Head of caudate nucleus (tissue), 42 donors: ENCODE measurements at places on chromosomes 5 and 9.
A peak's percentile ranks its signal among the peaks of the same experiment; 100 is the strongest.

DNA sequence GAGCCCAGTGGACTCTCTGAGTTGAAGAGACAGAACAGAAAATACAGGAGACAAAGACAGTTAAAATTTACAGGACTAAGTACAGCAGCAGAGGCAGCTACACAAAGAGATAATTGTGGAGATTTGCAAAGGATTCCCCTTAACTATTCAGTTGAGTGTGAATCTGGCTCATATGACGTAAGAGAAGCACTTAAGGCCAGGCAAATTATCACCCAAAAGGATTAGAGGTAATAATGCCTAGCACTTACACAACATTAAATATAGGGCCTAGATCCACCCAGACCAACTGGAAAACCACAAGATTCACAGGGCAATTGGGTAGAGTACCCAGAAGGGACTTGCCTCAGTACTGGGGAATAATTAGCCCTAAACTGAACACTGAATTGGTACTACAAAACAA lies 41.3 kb downstream of the ADAMTS6 start:
- DNase-seq, result no peak

GRCh38 chr9:4936823-4937222 lies 48.2 kb upstream of the JAK2 start:
- DNase-seq, result no peak

- peak; percentile 56 for DNase-seq
These were observed 23.6 kb downstream of the OLFML2A start for GRCh38 chr9:124800306-124801259.

DNA sequence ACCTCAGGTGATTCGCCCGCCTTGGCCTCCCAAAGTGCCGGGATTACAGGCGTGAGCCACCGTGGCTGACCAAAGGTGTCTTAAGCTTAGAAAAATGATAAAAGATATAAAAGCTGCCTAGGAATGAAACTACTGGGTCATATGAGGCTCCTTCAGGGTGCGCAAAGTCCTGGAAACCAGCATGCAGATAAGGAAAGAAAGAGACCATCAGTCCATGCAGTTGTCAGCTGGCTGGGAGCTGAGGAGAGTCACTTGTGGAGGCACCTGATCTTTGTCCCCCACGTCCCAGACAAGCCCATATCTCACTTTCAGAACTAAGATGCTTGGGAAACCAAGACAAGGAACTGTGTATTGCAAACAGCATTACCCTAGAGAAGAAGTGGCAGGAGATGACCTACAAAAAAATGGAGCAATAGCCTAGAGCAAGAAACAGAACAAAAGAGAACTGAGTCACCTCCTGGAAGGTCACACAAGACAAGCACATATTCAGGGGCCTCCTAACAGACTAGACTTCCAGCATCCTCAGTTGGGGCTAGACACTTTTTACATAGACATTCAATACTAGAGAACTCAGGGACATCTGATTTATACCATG lies 2.8 kb upstream of the CCDC125 start:
- DNase-seq, result no peak

DNA sequence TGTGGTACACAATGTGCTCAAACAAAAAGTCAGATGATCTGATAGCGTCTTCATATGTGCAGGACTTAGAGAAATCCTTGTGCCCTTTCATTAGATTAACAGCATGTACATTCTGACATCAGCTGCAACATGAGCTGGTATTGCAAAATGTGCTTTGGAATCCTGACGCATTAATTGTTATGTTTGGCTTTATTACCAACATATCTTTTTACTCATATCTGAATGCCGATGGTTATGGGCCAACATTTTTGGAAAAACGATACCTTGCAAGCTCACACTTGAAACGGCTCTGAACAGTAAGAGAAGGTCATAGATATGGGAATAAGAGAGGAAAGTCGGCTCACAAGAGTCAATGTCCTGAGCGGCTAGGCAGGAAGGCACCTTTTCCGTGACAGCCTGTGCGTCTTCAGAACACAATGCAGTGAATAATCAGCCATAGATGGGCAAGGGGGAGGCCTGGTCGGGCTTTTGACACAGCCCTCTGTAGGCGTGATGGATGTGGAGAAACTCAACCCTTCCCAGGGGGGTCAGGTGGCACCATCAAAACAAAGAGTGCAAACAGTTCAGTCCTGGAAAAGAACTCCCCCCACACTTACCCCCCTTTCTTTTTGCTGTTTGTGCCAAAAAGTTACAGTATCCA lies 36.4 kb upstream of the GAS1 start:
- DNase-seq, result peak; percentile 7

DNA sequence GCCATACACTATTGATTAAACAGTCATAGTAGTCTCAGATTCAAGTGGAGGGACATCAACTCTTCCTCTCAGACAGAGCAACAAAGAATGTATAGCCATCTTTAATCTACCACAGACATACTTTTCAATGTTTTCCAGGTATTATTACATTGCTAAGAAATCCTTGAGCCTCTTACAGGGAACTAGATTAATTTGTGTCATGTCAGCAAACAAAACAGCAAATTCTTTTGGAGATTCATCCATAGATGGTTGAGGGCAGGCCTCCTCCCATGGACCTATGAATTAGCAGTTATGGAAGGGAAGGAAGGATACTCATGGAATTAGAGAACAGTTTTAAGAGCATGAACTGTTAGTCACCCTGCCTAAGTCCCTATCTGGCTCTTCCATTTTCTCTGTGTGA lies 47.8 kb upstream of the ARRDC3 start:
- DNase-seq, result no peak

- no peak for DNase-seq
These were observed 142.1 kb upstream of the CCDC152 start for GRCh38 chr5:42614509-42614908.

DNA sequence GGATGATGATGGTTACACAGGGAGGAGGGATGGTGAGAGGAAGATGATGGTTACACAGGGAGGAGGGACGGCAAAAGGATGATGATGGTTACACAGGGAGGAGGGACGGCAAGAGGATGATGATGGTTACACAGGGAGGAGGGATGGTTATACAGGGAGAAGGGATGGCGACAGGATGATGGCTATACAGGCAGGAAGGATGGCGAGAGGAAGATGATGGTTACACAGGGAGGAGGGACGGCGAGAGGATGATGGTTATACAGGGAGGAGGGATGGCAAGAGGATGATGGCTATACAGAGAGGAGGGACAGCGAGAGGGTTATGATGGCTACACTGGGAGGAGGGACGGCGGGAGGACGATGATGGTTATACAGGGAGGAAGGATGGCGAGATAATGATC lies 64.1 kb upstream of the FCN1 start:
- DNase-seq, result no peak

GRCh38 chr9:68584189-68585033 lies 43.7 kb upstream of the TMEM252 start:
- peak; percentile 75 for DNase-seq

DNA sequence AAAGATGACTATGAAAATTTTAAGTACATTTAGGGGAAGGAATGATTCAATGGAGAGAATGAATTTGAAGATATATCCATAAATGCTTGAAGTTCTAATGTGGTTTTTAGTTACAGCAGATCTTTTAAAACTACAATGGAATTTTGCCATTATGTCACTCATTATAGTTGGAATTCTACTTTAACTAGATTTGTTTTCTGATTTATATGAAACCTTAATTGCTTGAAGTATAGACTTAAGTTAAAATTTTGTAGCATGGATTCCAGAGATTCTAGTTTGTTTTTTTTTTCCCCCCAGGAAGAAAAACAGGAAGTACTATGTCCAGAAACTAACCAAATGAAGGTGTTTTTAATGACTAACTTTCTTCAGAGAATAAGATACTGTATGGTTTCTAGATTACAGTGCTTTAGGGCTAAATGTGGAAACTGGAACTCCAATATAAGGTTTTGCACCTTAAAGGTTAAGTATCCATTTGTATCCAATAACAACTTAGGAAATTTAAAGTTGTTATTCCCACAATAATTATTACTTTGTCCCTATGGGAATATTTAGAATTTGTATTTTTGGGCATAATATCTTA lies 70.3 kb downstream of the ZSWIM6 start:
- no peak for DNase-seq

DNA sequence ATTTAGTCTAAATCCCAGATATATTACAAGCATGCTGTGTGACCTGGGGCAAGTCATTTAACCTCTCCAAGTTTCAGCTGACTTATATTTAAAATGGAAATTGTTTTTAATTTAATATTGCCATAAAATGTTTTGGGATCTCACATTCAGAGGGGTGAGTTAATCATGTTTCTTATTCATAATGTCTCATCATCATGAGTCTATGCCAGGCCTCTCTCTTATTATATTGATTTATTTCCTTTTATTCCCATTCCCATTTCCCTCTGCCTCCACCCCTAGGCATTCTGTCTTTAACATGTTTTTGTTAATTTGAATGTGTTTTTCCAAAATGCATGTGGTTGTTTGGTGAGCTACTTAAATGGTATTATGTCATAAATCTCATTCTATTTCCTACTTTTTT lies 39.0 kb upstream of the TTC1 start:
- DNase-seq, result no peak

DNA sequence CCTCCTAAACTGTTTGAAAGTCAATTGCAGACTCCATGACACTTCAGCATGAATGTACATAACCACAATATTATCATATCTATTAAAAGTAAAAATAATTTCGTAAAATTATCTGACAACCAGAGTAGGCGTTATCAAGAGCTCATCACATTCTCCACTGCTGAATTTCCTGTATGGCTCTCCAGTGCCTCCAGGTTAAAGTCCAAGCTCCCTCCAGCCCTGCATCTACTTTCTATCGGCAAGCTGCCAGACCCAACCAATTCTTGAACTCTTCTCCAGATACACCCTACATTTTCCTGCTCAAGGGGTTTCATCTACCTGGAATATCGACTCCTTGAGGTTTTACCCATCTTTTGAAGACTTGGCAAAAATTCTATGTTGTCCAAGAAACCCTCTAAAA lies 74.5 kb upstream of the TBC1D2 start:
- DNase-seq, result no peak

GRCh38 chr9:116238225-116238624 lies 84.6 kb downstream of the PAPPA start:
- DNase-seq, result no peak

DNA sequence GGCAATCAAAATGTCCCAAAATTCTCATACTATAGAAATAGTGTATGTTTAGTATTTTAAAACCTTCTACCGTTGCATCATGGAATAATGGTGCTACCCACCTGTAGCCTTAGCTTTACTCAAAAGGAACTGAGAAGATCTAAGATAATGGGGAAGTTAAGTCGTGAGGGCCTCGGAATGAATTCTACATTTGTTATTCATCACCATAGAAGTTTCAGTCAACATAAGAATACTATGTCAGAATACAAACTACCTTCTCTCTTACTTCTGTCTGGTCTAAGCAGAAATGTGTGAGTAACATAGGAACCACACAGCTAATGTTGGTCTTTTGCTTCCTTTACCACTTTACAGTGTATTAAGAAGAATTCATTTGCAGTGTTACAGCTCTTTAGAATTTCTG lies 43.2 kb downstream of the RFK start:
- no peak for DNase-seq

GRCh38 chr5:174058433-174059122 lies 13.1 kb downstream of the NSG2 start:
- DNase-seq, result no peak

GRCh38 chr5:109619606-109620005 lies 70.1 kb upstream of the MAN2A1 start:
- DNase-seq, result peak; percentile 16

DNA sequence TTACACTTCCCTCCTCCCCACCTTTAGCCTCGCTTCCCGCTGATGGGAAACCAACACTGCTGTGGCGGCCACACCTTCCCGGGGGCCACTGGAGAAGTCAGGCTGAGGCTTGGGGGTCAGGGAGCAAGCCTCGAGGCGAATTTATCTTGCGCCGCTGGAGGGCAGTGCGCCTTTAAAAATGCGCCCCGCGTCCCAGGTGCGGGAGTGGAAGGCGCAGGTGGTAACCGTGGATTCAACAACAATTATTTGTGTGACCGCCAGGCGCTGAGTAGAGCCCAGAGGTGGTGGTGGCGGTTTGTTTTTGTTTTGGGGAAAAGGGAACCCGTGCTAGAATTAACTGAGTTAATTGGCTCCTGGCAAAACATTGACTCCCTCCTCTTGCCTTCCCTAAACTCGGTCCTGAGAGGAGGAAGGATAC lies 1.1 kb downstream of the CFAP77 start:
- DNase-seq, result peak; percentile 66

GRCh38 chr9:34575862-34576596 lies 13.5 kb downstream of the CNTFR start:
- no peak for DNase-seq

DNA sequence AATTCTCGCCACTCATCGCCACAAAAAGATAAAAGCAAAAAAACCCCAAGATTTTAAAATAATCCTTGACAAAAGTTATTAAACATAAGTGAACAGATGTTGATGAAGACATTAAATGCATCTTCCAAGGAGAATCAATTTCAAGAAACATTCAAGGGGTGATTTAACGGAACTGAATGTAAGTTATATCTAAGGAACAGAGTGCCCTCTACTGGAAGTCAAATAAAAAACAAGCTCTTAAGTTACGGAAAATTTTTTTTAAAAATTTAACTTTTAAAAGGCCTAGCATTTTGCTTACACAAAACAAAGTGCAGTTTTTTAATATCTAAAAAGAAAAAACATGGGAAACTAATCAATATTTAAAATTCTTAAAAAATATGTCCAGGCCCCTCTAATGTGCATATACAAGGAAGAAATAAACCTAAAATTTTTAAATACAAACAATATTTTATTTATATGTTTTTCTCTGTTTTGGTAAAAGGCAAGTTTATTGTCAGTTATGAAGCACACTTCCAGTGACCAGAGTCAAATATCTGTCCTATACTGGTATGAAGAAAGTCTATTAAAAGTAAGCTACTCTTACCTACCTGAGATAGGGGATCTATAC lies 28.0 kb downstream of the TEX10 start:
- no peak for DNase-seq

DNA sequence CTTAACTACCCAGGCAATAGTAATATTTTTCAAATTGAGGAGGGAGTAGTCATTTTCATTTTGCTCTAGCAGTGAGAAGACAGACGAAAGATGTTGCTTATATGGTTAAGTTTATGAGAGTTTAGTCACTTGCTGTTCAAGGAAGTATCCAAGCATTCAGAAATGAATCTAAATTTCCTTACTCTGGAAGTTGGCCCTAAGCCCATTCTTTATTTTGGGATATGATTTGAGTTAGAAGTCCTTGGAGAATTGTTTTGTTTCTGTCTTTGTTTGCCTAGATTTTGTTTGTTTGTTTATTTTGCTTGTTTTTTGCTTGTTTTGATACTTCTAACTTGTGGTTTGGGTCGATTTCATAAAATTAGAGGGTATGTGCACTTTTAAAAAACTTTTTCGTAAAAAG lies 146.4 kb upstream of the FGF10 start:
- DNase-seq, result no peak

GRCh38 chr5:83034528-83035207 lies 42.5 kb downstream of the TMEM167A start:
- DNase-seq, result no peak

DNA sequence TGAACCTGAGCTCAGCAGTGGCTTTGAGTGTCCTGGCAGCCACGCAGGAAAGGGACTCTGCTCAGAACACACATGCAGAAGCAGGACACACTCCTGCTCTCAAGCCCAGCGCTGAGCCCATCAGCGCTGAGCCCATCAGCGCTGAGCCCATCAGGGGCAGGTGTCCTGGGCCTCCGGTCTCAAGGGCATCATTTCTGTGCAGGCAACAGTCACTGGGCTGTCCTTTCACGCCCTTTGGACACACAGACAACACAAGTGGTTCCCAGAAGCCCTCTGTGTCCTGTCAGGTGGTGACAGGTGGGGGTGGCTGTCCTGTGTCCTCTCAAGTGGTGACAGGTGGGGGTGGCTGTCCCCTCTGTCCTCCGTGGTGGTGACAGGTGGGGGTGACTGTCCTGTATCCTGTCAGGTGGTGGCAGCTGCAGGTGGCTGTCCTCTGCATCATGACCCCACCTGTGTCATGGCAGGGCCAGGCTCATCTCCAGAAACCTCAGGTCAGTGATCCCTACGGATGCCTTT lies 39.0 kb upstream of the CLPTM1L start:
- DNase-seq, result no peak
